Activated CD8-positive, alpha-beta memory T cell treated with anti-CD3 and anti-CD28 coated beads for 48 hours (primary cell): ENCODE measurements at places on chromosomes 1 and 21.

DNA sequence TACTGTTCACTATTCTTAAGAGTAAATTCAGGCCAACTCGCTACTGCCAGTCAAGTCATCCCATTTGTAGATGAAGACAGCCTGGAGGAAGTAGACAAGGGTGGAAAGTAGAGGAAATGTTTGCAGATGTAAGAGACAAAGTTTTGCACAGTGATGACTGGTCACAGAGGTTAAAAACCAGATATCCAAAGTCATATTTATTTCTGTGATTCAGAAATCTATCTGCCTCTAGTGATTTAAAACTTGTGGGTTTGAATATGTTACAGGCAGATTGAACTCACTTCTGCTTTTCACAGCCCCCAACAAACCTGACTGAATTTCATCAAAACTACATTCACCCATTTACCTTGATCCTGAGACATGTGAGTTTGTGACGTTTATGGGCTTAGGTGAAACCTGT, 484.7 kb upstream of the C1orf87 start:
- no peak for DNase-seq

DNA sequence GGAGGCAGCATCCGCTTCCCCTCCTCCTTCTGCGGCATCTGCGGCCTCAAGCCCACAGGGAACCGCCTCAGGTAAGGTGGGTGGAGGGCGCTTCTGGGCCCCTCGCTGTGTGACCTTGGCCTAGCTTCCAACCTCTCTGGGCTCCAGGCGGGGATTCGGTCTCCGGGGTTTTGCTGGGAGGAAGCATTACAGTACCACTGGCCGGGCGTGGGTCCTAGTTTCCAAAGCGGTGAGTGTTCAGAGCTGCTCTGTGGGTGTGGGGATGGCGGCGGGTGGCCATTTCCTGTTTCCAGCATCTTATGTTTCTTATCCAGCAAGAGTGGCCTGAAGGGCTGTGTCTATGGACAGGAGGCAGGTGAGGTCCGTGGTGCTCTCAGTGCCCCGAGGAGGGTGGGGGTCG, 11.6 kb downstream of the FAAH start:
- no peak for DNase-seq

DNA sequence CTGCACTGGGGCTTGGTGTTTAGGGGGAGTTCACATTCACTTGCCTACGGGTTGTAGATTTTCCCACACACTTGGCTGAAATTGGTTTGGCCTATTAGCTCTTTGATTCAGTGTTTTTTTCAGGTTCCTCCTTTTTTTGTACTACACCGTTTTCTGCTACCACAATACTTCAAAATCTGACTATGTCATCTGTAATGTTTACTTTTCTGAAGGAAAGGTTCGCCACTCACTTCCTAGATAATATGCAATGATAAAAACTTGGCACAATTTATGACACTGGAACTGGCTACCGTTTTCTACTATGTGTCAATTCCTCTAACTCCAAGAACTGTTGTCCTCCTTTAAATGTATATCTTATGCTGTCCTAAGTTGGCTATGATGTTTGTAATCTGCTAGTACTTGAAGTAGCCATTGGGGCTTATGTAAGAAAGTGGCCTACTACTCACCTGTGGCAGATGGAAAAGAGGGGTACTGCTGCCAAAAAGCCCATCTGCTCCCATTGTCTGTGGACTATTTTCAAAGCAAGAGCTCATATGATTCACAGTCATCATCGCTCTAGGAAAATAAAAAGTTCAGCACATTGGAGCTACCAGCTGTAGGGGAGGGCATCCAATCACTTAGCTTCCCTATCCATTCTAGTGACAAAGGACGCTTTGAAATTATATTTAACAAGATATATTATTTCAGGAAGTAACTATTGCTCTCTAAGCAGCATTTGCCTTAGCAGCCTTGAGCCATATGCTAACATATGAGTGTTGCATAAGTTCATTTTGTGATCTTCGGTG, 42.4 kb upstream of the BACH1 start:
- DNase-seq = no peak

DNA sequence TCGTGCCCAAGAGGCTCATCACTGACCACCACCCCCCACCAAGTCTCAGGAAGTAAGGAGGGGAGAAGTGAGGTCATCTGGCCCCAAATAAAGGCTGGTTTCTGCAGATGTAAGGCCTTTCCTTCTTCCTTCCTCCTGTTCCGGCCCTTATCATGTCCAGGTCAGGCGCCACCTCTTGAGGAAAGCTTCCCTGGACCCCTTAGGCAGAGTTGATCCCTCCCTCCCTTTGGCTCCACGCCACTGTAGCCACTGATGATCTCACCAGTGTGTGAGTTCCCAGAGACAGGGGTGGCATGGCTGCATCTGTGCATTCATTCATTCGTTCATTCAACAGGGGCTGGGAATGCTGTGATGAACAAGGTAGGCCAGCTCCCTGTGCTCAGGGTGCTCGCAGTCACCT, 59.2 kb downstream of the TAS1R2 start:
- DNase-seq = no peak

GRCh38 chr1:1161078-1161682, 12.5 kb upstream of the TTLL10 start:
- no peak for DNase-seq

- no peak for DNase-seq
Measured at GRCh38 chr1:150995896-150996295, 10.8 kb downstream of the MINDY1 start.

GRCh38 chr1:113984710-113985109, 5.4 kb downstream of the OLFML3 start:
- no peak for DNase-seq

DNA sequence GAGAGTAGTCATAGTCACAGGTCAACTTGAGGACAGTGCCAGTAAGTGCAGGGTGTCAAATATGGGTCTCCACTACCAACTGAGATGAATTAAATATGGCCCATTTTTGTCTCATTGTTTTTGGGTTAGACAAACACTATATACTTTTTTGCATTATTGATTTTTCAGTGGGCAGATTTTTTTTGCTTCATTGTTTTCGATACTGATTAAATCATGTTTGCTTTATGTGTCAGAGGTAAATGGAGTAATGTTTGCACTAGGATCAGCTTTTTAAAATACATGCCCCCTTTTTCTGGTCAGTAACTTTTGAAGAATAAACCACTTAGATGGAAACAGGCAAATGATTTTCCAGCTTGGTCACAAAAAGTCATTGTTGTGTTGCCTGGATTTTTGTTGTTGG, 199.0 kb downstream of the USH2A start:
- DNase-seq = no peak

DNA sequence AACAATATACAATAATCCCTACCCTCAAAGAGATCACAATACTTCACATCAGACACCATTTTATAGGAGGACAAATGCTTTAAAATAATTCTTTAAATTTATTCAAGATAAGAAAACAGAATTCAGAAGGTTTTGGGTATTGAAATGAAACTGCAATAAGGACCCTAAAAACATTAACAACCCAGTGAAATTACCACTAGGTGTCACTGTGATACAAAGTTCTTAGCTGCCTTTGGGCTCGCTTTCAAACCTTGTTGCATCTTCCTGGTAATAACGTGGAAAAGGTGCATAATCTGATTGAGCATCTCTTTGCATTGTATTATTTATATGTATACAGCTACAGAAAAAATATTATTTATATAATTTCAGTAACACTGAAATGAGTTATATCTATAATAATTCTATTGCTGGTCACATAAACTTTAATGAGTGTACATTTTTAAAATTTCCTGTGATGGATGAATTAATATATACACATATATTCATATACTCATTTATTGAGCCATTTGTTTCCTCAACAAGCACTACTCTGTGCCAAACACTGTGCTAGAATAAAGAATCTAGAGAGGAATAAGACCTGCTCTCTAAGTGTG, 185.2 kb downstream of the FAF1 start:
- DNase-seq = no peak

DNA sequence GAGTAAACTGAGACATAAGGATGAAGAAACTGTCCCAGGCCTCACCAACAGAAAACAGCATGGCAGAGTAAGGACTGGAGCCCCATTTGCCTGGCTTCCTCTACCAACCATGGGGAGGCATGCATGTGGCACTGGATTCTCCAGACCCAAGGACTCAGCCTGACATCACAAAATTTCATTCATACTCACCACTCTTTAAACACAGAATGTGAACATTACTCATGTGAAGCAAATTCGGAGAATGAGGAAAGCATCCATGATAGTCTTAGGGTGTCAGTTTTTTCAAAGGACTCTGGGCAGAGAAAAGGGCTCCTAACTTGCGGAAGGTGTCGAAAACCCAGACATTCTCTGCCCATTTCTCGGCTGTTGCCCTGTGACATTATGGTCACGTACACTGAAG, 83.9 kb downstream of the PCNX2 start:
- DNase-seq = no peak

DNA sequence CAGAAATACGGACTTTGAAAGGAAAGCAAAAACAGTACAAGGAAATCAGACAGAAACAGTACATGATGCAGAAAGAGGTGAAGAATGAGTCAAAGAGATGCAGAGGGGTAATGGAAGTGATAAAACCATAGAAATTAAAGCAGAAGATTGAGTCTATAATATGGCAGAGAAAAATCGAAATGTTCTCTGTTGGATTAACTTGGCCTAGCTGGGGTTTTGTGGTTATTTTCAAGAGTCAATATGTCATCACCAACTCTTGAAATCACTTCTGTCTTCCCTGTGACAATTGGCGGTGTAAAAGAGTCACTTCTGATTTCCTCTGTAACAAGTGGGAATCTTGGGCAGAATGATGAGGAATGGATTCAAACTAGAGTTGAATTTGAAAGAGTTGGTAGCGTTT, 7.4 kb downstream of the YTHDF2 start:
- no peak for DNase-seq

DNA sequence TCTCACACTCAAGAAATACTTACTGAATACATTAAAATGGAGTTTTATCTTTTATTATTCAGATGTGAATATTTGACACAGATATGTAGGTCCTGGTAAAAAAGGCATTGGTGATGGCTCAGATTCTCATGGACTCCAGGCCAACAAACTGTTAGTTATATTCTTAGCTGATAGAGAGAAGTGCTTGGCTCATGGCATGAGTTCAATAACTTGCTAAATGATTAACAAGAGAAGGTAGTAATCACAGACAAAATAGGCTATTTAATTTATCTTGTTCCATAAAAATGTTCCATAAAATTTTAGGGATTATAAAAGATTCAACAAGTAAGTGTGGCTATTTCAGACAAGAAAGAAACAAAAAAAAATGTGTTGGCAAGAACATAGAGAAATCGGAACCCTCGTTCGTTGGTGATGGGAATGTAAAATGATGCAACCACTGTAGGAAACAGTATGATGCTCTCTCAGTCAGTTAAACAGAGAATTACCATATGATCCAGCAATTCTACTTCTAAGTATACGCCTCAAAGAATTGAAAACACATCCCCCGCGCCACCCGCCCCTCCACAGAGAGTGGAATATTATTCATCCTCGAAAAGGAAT, 737.8 kb upstream of the ADAMTS5 start:
- no peak for DNase-seq

DNA sequence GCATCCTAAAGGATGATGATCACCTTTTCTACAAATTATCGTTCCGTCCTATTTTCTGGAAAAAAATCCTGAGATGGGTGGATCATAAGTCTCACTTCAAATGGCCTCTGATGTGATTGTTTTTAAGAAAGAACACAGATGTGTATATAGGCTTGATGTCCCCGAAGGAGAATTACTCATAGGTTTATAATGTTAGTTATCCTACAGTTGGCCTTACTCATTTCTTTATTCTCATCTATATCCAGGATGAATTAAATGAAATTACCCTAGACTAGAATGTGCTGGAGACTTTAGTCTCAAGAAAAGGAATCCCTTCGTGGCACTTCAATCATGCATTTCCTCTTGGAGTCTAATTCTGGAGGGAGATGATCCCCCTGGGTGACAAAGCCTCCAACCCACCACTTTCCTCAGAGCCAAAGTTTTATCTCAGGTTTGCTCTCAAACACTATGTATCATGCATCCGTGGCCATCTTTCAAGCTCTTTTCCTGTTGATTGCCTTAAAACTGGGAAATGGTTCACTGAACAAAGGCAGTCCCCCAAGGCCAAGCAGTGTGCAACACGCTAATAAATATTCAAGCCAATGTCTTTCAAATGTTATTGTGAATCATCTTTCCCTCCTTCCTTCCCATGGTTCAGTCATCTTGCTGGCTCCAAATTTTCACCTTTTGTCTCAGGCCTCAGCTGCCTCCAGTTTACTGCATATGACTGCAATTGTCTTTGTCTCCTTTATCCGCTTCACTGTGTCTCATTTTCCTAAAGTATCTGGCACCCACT, 32.5 kb upstream of the SMYD2 start:
- no peak for DNase-seq

GRCh38 chr1:171188388-171189266, 3.5 kb downstream of the FMO2 start:
- DNase-seq = peak; percentile 26

- DNase-seq = no peak
Measured at GRCh38 chr1:113109908-113110554, 37.0 kb downstream of the LRIG2 start.

- no peak for DNase-seq
Measured at GRCh38 chr1:153592748-153593147, 20.2 kb downstream of the S100A16 start.

GRCh38 chr1:93488207-93488606, 40.3 kb downstream of the FNBP1L start:
- no peak for DNase-seq

GRCh38 chr1:59972216-59972927, 45.8 kb upstream of the CYP2J2 start:
- no peak for DNase-seq

GRCh38 chr1:234683861-234684632, 74.1 kb upstream of the IRF2BP2 start:
- DNase-seq = no peak

GRCh38 chr1:41816061-41816460, 102.7 kb downstream of the HIVEP3 start:
- no peak for DNase-seq

- no peak for DNase-seq
Measured at GRCh38 chr21:14064296-14064645, 146.5 kb downstream of the LIPI start.

DNA sequence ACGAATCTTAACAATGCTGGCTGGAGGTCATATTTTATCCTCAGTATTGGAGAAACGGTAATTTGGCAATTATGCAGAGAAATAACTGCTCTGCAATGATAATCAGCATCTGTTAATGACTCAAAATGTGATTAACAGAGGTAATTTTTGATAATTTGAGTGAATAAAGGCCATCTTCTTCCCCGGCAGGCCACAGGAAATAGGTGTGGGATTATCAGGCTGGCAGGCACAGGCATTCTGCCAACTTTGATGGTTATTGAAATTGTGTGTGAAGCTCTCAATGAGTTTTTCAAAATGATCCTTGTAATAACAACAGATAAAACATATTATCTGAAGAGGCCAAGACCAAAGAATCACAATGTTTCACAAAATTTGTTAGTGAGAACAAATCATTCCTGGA, 309.0 kb downstream of the PTGER3 start:
- DNase-seq = no peak
